ENCODE measurements at places on chromosomes 6 and 20.
A peak's percentile ranks its signal among the peaks of the same experiment; 100 is the strongest.

- no peak for DNase-seq
Measured at GRCh38 chr6:41050536-41050935, 2.5 kb upstream of the APOBEC2 start.

DNA sequence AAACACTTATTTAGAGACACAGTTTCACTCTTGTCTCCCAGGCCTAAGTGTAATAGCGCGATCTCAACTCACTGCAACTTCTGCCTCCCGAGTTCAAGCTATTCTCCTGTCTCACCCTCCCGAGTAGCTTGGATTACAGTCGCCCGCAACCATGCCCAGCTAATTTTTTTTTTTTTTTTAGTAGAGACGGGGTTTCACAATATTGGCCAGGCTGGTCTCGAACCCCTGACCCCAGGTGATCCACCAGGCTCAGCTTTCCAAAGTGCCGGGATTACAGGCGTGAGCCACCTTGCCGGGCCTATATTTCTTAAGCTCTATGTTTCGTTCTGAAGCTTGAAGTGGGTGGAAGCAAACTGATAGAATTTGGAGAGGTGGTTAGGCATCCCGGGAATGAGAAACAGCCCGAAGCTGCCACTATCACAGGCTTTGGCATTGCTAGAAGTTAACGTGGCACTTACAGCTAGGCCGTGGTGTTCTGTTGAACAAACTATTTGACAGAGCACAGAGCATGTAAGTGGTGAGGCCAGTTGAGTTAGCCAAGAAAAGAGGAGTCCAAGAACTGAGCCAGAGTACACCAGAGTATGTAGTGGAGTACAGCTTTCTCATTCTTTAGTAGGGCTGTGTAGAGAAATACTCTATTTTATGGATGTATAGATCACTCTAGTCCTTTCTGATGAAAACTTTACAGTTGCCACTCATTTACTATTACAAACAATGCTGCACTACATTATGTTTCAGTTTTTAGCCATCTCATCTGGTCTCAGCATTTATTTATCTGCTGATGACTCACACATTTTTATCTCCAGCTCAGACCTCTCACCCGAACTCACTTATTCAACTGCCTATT lies 62.0 kb upstream of the HFE start:
- DNase-seq: peak; percentile 52

GRCh38 chr6:19558934-19559333 lies 278.2 kb upstream of the ID4 start:
- DNase-seq: no peak

- DNase-seq: no peak
Measured at GRCh38 chr6:44397424-44398164, 10.1 kb downstream of the CDC5L start.

GRCh38 chr20:51528263-51529027 lies 14.1 kb downstream of the NFATC2 start:
- DNase-seq: no peak

GRCh38 chr6:169169375-169169774 lies 84.3 kb downstream of the THBS2 start:
- no peak for DNase-seq

GRCh38 chr20:48710341-48711043 lies 117.3 kb downstream of the PREX1 start:
- no peak for DNase-seq

DNA sequence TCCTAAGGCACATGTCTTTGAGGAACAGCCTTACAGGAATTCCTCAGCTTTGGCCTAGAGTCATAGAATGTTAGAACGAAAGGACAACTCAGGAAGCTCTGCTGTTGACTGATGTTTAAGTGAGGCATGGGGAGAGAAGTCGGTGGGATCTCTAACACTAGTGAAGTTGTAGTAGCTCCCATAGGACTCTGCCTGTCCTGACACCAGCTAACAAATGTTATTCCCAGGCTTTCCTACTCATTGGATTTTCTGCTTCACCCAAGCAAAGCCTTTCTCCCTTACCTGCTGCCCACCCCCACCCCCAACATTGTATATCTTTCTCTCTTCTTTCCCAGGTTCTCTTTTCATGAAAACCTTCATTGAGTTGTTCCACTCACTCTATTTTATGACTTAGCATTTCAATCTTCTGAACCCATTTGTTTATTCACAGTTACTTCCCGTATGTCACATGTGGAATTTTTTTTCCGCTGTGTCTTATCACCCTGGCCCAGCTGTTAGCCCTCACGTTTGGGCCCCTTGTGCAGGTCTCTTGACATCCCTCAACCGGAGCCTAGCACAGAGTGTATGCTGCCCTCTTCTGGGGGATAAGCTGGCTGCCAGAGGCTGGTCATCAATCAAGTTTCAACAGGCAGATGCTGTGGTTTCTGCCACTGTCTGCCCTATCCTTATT lies 39.2 kb upstream of the RNF8 start:
- DNase-seq: peak; percentile 47

GRCh38 chr6:133202610-133203343 lies 38.4 kb upstream of the EYA4 start:
- DNase-seq: no peak

- no peak for DNase-seq
Measured at GRCh38 chr20:1950836-1951235, 43.0 kb downstream of the PDYN start.

- no peak for DNase-seq
Measured at GRCh38 chr6:138387577-138388368, 10.1 kb downstream of the SMIM28 start.

DNA sequence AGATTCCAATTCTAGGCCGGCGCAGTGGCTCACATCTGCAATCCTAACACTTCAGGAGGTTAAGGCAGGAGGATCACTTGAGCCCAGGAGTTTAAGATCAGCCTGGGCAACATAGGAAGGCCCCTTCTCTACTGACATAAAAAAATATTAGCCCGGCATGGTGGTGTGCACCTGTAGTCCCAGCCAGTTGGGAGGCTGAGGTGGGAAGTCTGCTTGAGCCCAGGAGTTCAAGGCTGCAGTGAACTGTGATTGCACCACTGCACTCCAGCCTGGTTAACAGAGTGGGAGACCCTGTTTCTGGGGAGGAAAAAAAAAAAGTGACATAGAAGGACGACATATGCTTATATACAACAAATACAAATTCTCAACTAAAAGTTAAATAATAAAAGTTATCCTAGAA lies 30.9 kb downstream of the B4GALT5 start:
- DNase-seq: no peak

DNA sequence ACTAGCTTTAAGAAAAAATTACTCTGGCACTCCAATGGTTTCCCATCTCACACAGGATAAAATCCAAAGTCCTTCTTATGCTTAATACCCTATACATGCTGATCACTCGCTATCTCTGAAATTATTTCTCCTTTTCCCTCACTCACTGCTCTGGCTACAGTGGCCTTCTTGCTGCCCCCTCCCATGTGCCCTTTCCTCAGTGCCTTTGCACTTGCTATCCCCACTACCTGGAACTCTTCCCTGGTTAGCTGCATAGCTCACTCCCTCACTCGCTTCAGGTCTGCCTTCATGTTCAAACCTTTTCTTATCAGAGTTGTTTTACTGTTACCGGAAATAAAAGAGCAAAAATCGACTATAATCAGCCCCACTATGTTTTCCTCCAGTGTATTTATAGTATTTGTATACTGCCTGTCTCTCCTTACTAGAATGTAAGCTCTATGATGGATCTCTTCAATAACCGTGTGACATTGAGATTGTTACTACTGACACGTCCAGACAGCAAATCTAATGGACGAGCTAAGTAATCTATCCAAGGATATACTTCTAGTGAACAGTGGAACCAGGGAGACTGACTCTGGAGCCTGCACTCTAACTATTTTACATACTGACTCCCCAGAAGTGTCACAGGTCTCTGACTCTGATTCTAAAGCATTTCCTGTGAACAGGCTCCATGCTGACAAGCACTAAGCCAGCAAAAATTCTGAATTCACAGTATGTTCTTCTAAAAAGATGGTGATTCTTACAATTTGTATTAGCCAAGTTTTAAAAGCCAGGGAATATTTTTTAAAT lies 25.1 kb downstream of the FKBP5 start:
- peak; percentile 67 for DNase-seq

DNA sequence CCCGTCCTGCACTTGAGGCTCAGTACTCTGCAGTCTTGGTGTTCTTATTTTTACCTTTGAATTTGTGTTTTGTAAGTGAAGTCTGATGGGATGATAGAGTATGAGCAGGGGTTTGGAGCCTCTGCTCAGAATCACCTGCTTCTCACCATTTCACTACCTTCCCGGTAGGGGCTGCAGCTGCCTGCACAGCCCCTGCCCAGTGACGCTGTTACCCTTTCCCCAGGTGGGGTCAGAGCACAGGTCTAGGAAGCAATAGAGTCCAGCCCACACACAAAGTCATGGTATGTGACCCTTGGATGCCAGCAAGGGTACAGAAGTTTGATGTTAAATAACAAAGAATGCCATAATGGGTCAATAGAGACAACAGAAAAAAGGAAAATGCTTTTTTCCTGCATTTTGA lies 101.8 kb upstream of the TCF21 start:
- no peak for DNase-seq

- no peak for DNase-seq
Measured at GRCh38 chr20:40961686-40962640, 66.7 kb upstream of the TOP1 start.

DNA sequence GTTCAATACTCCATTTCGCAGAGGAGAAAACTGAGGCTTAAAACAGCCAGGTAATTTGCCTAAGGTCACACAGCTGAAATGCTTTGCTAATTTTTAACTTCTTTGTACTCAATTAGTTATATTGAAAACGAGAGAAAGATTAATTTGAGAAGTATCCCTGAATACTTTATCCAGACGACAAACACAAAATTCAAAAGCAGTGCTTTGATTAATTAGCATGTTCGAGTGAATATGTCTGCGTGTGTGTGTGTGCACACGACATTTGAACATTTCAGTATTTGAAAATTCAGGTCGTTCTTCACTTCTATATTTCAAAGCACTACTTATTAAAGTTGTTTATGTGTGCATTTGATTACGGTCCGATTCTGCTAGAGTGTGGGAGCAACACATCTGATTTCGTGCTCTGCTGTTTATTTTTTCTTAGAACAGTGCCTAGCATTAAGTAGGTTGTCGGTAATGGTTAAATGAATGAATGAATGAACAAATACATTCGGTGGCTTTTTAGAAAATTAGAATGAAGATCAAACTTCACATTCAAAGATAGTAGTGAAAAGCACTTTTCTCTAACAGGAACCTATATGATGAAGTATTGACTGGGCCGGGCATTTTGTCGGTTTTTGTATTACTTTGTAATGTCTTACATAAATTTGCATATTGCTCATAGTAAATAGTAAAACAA lies 36.9 kb upstream of the SYNCRIP start:
- peak; percentile 28 for DNase-seq

DNA sequence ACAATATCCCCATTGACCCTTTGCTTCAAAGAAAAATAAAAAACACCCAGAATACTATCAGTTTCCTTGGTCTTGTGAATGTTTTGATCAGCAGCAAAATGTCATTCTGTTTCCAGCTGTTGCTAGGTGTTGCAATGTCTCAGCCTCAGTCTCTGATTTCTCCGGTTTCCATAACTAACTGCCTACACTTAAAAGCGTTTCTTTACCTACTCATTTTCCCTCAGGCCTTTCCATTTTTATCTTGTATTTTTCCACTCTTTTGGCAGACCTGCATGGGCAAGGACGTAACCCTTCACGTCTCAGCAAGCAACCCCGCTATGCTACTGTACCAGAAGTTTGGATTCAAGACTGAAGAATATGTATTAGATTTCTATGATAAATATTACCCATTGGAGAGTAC lies 49.4 kb downstream of the KAT14 start:
- DNase-seq: no peak

- DNase-seq: no peak
Measured at GRCh38 chr6:50707652-50708300, 5.5 kb upstream of the TFAP2D start.

GRCh38 chr6:96755096-96755495 lies 82.2 kb downstream of the GPR63 start:
- no peak for DNase-seq

- no peak for DNase-seq
Measured at GRCh38 chr6:110980648-110981047, 1.2 kb upstream of the RPF2 start.

GRCh38 chr6:43103253-43103876 lies 27.3 kb downstream of the PTK7 start:
- DNase-seq: no peak

- DNase-seq: no peak
Measured at GRCh38 chr6:5012519-5012918, 8.7 kb upstream of the RPP40 start.

- no peak for DNase-seq
Measured at GRCh38 chr6:4727217-4727616, 49.0 kb upstream of the CDYL start.

DNA sequence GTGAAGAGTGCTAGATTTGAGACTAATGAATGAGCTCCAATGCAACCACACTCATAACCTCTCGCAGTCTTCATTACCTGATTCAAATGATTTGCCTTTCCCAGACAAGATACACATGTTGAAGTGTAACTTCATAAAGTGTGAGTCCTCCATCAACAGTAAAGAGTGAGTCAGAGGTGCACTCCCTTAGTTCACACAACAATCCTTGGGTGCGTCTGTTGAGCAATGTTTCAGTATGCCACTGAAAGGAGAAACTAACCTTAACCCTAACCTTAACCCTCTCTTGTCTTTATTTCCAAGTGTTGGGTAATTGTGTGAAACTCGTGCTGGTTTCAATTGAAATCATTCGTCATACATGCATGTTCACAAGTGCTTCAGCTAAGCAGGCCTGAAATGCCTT lies 21.0 kb upstream of the RIN2 start:
- no peak for DNase-seq

DNA sequence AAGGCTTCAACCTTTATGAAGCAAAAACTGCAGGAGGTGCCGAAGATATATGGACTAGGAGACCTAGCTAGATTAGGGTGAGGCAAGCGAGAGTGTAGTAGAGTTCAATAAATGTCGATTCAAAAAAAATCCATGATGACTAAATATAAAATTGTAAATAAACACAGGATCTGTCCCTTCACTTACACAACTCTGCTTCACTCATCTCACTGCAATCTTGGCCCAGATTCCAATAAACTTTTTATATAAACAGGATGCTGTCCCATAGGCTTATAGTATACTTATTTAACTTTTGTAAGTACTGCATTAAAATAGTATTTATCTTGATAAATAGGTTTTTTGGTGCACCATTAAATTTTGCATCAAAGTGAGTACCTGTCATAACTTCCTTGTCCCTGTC lies 648.4 kb upstream of the NRSN1 start:
- no peak for DNase-seq

- no peak for DNase-seq
Measured at GRCh38 chr6:95846652-95847051, 169.1 kb upstream of the FUT9 start.

GRCh38 chr20:9531581-9531980 lies 17.2 kb downstream of the LAMP5 start:
- no peak for DNase-seq

- no peak for DNase-seq
Measured at GRCh38 chr6:3355358-3356055, 96.8 kb downstream of the PSMG4 start.

DNA sequence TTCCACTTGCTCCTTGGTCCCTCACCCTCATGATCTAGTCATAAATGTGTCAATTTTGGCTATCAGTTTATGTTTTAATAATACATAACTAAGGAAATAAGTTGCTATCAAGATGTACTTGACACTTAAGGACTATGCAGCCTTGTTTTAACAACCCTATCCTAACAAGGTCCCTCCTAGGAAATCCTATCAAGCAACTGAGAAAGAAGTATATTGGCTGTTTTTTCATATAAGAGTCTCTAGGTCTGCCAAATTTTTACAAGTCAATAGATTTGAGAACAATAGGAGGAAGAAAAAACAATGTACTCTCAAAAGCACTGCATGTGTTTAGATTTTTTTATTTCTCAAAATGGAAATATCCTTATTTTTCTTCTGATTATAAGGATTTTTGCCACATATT lies 14.7 kb downstream of the FILIP1 start:
- DNase-seq: no peak

- no peak for DNase-seq
Measured at GRCh38 chr6:92271091-92271490, 1148.3 kb downstream of the EPHA7 start.
